ENCODE measurements at places on chromosomes 4 and X.
A peak's percentile ranks its signal among the peaks of the same experiment; 100 is the strongest.

DNA sequence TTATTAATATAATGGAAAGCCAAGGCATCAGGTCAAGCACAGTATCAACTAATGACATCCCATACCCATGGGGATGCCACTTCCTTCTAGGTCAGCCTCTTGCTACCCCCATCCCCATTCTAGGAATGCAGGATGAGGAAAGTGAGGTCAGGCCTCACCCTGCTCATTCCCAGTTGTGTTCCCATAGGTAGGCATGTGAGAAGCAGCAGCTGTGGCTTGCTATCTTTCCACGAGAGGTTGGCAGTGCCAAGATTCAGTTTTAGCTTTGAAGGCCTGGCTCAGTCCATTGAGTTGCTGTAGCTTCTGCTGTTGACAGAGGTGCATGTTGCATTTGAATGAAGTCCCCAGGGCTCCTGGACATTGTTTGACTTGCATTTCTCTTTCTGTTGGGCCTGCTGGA lies 15.5 kb downstream of the LONRF3 start:
- no peak for DNase-seq

DNA sequence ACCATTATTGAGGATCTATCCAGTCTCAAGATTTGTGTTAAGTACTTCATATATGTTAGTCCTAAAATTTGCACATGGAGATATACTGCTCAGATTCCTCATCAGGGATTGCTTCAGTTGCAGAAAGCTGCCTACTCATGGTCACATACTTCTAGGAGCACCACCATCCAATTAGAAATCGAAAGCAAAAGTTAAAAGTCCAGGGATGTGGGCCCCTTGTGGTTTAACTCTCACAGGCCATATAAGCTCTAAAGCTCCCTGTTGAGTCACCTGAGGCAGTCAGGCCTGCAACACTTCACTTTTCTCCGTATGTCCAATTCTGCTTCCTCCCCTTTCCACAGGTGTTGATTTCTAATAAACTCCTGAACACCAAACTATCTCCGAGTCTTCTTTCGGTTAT lies 84.2 kb downstream of the CNOT6L start:
- DNase-seq, result no peak

GRCh38 chrX:103414561-103414960 lies 38.2 kb downstream of the BEX3 start:
- DNase-seq, result no peak

DNA sequence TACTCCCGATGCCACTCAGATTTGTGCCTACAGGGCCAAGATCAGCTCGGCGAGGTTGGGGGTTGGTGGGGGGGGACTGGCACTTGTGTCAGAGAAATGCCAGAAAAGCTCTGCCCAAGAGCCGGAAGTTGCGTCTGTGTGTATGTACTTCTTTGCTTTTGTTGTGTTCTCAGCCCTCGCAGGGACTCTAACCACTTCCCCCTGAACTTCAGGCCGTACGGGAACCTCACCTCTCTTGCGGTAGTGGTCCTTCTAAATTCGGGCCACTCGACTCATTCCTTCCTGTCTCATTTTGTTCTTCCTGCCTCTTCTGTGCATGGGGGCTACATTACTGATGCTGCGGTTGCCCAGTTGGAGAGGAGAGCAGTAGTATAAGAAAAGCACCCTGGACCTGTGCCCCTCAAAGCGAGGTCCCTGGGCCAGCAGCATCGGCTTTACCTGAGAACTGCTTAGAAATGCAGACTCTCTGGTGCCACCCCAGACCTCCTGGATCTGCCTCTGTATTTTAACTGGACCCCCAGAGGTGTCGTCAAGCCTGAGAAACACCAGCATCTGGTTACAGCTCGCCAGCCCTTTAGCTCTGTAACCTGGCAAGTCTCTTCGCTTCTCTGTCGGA lies 146.3 kb upstream of the RPS6KA3 start:
- no peak for DNase-seq

DNA sequence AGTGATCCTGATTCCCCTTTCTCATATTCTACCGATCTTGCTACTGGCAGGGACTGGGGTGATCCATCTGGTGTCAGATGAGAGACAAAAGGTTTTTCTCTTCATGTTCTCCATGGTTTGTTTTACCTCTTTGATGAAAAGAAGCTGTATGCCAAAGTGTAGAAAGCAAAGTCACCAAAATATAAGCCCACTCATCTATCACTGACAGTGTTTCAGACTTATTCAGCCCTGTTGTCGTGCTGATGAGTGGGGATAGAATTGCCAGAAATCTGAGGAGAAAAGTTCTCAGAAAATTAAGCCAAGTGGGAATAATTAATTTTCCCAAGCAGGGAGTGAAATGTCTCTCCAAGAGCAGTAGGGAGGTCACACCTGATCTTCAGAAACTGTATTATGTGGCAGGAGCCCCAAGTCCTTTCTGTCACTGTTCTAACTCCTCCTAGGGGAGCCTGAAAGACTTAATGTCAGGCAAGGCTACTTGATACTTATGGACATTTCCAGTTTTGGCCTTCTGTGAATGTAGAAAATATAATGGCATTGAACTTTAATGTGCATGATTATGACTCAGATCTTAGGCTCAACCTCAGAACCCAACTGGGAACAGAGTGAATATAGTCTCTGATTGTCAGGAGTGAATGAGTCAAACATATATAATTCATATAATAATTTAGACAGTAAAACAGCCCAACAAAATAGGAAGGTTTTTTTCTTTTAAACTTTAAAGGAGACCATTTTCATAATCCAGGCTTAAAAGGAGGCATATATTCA lies 298.1 kb downstream of the ANKRD50 start:
- no peak for DNase-seq

DNA sequence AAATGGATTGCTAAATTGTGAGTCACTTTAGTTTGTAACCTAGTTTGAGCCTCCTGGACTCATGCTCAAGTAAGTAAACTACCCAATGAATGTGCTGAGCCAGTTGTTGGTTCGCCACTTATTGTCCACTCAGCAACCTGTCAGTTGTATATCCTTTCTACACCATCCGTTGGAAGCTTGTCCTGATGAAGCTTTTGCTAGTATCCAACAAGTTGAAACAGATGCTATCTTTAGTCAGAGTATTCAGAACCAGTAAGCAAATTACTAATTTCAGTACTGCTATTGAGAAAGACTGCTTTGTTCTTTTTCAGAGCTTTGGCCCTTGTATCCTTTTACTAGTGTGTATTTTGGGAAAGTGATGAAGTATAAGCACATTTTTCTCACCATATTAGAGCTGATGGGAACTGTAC lies 4.3 kb upstream of the NAA15 start:
- no peak for DNase-seq

DNA sequence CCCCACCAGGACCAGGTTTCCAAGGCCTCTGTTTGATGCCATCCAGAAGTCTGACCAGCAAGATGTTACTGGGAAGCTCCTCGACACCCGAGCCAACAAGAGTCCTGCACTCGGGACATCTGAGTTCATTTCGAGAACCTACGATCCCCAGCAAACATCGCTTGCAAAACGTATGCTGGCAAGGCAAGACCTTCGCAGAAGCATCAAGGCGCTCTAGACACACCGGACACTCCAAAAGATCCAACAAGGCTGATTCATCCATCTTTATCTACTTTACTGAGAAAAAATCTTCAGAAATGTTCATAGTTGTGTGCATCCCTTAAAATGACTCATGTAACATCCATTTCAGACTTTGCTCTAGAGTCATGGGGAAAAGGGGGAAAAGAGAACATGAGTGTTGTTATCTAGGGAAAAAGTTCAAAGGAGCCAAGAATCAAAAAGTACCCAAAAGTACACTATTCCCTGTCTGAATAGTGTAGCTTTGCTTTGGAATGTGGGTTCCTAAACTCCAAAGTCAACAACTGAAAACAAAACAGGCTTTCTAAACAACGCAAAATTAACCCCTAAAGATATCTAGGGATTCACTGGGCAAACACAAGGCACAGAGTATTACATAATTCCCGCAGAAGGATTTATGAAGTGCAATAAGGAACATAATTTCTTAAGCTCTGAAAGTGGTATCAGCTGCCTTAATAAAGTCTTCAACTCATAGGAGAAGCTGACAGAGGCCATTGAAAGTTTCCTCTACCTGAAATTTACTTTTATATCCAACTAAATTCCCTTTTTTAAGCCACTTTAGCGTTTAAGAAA lies 1.6 kb downstream of the SH3RF1 start:
- DNase-seq, result no peak

DNA sequence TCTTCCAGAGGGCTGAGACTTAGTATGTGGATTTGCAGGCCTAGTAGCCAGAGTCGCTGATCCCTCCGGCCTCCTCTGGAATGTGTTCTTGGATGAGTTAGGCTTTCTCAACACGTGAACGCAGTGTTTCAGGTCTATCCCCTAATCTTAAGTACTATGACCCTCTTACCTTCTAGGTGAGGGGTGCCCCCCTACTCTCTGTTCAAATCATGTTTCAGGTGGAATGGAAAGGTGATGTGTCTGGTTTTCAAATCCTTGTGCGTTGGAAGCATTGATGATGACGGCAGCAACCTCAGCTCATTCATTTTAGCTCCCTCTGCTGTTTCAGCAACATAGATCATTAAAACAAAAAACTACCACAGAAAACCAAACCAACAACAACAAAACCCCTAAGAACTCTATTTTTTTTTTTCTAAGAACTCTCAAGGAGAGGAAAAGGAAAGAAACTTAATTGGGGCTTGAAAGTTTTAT lies 56.4 kb downstream of the RWDD4 start:
- no peak for DNase-seq

DNA sequence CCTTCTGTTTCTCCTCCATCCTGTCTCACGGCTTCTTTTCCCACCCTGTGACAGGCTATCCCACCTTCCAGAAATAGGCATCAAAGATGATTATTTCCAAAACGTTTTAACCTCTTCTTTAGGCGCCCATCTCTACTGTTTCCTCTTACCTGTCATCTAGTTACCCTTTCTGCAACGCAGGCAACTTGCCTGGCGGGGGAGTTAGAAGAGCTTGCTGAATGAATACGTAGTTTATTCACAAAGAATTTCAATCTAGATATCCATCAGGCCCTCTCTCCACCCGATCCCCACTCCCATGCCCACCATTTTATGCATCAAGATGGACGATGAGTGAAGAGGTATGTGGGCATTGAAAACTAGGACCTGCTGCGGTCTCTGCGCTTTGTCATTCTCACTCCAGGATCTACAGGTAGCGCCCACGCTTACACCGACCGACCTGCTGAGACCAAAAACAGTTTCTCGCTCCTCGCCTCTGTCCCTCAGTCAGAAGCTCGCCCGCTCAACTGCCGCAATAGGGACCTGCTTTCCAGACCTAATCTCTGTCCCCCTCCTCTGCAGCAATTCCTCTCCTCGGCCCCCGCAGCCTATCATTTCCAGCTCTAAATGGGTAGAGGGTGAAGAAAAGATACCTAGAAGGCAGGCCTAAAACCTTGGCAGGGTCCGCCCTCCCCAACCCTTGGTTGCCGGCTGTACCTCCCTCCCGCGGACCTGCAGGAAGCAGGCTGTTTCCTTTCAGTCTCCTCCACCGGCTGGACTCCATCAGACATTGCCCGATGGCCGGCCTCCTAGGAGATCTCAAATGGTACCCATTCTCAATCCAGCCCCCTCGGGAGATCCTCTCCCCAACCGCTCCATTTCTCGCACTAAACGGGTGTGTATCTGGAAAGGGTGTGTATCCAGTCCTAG lies 624 bp downstream of the BEX5 start:
- no peak for DNase-seq

DNA sequence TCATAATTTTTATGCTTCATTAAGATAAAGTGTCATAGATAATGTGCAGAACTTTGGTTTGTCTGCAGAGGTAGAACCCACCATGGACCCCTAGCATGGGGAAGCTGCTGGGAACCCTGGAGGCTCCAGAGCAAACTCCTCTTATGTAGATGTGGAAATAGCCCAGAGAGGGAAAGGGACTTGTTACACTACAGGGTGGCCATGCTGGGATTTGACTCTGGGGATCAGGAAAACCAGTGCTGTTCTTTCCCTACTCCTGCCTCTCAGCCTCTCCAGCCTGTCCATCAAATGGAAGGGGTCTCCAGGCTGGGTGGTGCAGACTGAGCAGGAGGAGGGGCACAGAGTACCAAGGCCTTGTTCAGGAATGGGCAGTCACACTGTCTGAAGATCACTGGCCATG lies 54.2 kb downstream of the MSX1 start:
- DNase-seq, result no peak

GRCh38 chr4:123651536-123652180 lies 255.1 kb downstream of the SPRY1 start:
- DNase-seq, result no peak

GRCh38 chr4:113776679-113777078 lies 15.1 kb upstream of the CAMK2D start:
- DNase-seq, result no peak

DNA sequence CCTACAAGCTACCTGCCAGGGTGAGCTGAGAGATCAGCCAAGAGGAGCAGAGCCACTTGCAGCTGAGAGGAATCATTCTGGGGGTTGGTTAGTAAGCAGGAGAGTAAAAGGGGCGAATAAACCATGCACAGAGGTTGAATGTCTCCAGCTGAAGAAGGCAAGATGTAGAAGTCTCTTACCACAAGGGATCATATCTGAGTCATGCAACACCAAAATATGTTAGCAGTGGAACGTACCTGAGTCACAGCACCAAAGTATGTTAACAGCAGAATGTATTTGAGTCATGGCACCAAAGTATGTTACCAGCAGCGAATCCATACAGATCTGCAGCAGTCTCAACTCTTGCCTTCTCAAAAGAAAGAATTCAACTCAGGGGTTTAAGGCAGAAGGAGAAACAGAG lies 29.9 kb downstream of the C4orf51 start:
- no peak for DNase-seq

DNA sequence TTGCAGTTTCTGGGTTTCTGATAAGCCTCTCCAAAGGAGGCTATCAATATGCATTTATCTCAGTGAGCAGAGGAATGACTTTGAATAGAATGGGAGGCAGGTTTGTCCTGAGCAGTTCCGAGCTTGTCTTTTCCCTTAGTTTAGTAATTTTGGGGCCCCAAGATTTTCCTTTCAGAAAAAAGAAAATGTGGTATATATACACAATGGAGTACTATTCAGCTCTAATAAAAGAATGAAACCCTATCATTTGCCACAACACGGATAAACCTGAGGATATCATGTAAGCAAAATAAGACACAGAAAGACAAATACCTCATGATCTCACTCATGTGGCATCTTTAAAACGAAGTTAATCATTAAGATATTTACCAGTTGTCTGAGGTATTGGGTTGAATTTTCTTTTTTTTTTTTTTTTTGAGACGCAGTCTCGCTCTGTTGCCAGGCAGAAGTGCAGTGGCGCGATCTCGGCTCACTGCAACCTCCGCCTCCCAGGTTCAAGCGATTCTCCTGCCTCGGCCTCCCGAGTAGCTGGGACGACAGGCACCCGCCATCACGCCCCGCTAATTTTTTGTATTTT lies 540 bp downstream of the ZNF721 start:
- DNase-seq, result peak; percentile 4
